ENCODE measurements at places on chromosomes 5 and 9. TPM values are rescaled to one million over a fixed set of nuclear protein-coding genes. Genes with fewer than 3 reads are reported as not detected.

- no peak for DNase-seq
Measured at GRCh38 chr5:96874631-96875030, 1.7 kb upstream of the ERAP2 start.

SPINK7 gene
- not detected for total RNA-seq

GRCh38 chr9:117787746-117788145 is 83.5 kb downstream of the TLR4 start:
- DNase-seq = no peak

- DNase-seq = no peak
Measured at GRCh38 chr9:81314490-81314889, 374.9 kb downstream of the TLE1 start.

- no peak for DNase-seq
Measured at GRCh38 chr9:38406476-38407186, 14.1 kb downstream of the ALDH1B1 start.

IL9 gene
- total RNA-seq = not detected

DNA sequence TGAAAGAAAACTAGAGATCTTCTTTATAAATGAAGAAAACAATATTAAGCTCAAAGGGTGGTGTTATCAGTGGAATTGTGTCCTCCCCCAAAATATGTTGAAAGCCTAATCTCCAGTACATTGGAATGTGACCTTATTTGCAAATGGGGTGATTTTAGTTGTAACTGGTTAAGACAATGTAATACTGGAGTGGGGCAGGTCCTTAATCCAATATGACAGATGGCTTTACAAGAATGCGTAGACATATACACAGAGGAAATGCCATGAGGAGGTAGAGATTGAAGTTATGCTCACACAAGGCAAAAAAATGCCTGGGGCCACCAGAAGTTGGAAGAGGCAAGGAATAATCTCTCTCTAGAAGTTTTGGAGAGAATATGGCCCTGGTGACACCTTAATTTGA is 13.7 kb upstream of the TRIM32 start:
- DNase-seq = no peak

GRCh38 chr5:91383956-91384300 is 811 bp upstream of the ARRDC3 start:
- no peak for DNase-seq

DNA sequence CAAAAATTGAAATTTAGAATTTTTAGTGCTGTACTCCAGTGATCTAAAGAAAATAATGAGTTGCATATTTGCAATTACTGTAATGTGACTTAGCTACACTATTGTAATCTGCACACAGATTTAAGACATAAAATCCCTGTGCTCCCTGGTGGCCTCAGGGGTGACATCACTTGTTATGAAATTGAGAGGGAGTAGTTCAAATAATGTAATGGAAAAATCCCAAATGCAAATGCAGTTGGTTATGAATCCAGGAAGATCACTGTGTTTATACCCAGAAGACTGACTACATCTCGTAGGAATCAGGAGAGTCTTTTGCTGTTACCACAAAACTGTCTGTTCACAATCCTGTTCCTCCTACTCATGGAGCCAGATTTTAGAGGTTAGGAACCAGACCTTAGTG is 178.7 kb upstream of the FBXL17 start:
- no peak for DNase-seq

- DNase-seq = no peak
Measured at GRCh38 chr5:149544028-149544420, 7.2 kb downstream of the CSNK1A1 start.

LCN12 gene
- 6.3 TPM for total RNA-seq

- no peak for DNase-seq
Measured at GRCh38 chr9:1939466-1939865, 75.7 kb upstream of the SMARCA2 start.

- no peak for DNase-seq
Measured at GRCh38 chr5:134659456-134659855, 10.9 kb downstream of the SEC24A start.

- no peak for DNase-seq
Measured at GRCh38 chr5:159096243-159096923, 3.3 kb downstream of the EBF1 start.

DNA sequence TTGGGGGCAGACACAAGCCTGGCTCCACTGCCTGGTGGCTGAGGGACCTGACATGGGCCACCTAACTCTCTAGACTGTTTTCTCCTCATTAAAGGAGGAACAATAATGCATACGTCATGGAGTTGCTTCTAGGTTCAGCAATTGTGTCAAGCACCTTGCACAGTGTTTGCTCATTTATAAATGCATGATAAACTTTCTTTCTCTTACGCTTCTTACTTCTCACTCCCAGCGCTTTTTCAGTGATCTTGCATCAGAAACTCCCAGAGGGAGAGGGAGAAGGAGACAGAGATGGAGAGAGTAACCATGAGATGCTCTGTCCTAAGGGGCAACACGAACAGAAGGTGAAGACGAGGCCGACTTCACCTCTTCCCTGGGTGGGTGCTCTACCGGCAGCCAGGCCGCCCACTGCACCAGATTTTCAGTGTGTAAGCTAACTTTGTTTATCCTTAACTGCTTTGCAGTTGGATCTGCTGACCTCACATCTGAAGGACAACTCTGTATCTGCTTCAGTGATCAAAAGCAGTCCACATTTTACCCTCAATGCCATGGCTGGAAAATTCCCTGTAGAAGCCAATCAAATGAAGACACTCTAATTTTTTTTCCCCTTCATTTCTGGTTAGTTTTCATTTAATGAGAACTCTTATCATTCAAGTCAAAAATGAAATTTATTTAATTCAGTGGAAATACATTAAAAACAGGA is 35.3 kb downstream of the MED27 start:
- no peak for DNase-seq

GRCh38 chr9:122204055-122204454 is 24.7 kb downstream of the LHX6 start:
- no peak for DNase-seq

DNA sequence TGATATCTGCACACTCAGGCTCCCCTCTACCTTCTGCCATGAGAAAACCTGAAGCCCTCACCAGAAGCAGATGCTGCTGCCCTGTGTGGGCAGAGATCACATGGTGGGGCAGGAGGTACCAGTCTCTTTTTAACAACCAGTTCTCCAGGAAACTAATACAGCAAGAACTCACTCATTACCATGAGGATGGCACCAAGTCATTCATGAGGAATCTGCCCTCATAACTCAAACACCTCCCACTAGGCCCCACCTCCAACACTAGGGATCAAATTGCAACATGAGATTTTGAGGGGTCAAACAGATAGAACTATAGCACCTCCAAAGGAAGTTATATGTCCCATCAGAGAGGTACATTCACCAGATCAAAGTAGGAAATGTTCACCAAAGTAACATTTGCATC is 136.3 kb upstream of the SHB start:
- DNase-seq = no peak

LECT2 gene
- not detected for total RNA-seq

DMGDH gene
- total RNA-seq = 2.6 TPM

BSPRY gene
- 12.7 TPM for total RNA-seq

SHOC1 gene
- 0.48 TPM for total RNA-seq

DNA sequence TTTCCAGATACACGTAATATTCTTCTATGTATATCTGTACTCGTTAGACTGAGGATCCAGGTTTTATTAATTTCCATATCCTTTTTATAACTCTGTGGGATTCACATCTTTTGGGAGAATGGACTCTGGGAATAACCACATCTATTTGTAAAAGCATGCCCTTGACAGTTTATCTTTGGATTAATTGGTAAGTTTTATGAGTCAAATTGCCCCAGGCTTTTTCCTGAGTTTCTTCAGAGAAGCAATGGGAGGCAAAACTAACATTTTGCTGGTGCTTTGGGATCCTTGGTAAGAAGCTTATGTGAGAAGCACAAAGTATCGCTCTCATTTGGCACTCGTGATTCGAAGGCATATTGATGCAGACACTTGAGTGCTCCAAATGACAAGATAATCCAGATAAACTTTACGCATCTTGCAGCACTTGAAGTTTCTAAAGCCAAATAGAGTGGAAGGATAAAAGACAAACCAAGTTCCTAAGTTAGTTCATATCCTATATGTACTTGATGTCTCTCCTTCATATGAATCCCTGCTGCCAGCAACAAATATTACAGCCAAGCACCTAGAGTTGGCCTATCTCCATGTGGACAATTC is 324.7 kb downstream of the TLE4 start:
- no peak for DNase-seq

- no peak for DNase-seq
Measured at GRCh38 chr9:100452894-100453293, 20.1 kb upstream of the TMEFF1 start.

DNA sequence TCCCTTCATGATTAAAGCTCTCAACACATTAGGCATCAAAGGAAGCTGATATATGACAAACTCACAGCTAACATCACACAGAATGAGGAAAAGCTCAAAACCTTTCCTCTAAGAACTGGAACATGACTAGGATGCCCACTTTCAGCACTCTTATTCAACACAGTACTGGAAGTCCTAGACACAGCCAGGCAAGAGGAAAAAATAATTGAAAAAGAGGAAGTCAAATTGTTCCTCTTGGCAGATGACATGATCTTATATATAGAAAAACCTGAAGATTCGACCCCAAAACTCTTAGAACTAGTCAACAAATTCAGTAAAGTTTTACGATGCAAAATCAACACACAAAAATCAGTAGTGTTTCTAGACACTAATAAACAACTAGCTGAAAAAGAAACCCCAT is 144.3 kb upstream of the NREP start:
- no peak for DNase-seq

TTLL11 gene
- total RNA-seq = 7.2 TPM

GRCh38 chr9:76576344-76576743 is 117.4 kb downstream of the GCNT1 start:
- DNase-seq = no peak

- DNase-seq = no peak
Measured at GRCh38 chr5:55223812-55224240, 3.3 kb downstream of the MCIDAS start.

DEPDC1B gene
- total RNA-seq = 3.1 TPM

Data from lung (tissue), 17 donors.